Fibroblast of skin of scalp (primary cell): ENCODE measurements at places on chromosomes 16 and 17.

- peak; percentile 92 for DNase-seq
Measured at GRCh38 chr16:637081-638018, 1.2 kb upstream of the METTL26 start.

GRCh38 chr17:78125138-78125913 is 3.2 kb downstream of the TMC6 start:
- DNase-seq, result no peak

DNA sequence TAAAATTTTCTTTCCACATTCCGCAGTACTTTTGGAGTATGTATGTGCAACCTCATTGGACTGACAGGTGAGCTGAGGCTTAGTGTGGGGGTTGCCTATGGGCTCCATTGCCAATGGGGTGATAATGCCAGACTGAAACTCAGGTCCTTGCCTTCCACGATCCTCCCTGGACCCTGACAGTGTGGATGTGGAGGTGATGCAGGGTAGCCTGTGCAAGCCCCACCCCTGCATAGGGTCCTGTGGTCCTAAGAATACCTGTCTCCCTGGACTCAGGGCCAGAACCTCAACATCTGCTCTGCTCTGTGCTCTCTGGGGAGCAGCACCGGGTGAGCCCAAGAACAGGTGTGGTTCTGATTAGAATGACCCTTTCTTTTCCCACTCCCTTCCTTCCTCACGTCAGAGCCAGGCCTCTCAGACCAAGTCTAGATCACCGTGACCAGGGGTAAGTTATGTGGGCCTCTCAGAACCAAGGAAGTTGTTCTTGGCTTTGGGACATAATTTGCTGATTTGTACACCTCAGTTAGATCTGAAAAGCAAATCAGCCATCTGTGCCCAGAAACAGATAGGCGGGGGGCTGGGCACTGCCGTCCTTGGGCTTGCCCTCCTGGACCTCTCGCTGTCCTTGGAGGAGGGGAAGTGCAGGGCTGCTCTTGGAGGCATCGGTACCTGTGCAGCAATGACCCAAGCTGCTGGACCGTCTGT is 8.4 kb upstream of the TNS4 start:
- no peak for DNase-seq

DNA sequence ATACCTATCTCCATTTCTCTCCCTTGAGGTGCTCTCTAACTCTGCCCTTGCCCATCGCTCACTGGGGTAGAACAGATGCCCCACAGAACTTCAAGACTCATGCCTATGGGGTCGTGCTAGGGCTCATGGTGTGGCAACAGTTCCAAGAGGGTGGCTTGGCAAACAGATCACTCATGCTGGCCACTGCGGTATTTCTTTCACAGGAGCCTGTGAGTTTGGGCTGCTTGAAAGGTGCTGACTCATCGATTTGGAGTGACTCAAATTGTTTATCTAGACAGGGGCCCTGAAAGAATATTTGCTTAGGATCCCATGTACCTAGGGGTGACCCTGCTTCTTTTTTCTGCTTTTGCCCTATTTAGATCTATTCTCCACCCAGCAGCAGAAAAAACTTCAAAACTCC is 69.9 kb downstream of the IRX5 start:
- DNase-seq, result peak; percentile 48

DNA sequence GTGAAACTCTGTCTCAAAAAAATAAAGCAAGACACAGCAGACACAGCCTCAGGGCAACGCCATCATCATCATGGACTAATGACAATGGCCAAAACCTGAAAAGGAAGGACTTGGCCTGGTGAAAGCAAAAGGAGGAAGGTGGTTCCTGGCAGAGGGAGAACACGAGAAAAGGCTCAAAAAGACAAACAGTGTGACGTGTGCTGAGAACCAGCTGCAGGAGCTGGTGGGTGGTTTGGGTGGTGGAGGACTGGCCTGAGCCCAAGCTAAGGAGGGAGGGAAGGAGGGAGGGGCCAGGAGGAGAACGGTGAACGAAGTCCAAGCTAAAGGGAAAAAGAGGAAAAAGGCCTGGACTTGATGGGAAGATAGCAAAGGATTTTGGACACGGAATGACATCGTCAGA is 85.1 kb downstream of the SLC39A11 start:
- peak; percentile 15 for DNase-seq

DNA sequence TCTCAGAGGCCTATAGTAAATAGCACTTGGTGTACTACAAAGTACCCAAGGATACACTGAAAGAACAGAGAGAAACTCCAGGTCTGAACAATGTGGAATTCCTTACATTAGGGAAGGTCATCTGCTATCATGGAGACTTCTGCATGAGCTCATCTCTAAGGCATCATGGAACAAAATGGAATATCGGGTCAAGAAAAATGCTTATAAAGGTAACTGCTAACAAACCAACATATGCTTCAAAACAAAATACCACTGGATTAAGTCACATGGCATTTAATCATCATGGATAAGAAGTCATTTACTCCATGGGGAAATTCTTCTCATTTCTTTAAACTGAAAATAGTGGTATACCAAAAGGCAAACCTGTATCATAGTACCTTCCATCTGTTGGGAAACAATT is 34.2 kb downstream of the TXNDC11 start:
- DNase-seq, result peak; percentile 13

DNA sequence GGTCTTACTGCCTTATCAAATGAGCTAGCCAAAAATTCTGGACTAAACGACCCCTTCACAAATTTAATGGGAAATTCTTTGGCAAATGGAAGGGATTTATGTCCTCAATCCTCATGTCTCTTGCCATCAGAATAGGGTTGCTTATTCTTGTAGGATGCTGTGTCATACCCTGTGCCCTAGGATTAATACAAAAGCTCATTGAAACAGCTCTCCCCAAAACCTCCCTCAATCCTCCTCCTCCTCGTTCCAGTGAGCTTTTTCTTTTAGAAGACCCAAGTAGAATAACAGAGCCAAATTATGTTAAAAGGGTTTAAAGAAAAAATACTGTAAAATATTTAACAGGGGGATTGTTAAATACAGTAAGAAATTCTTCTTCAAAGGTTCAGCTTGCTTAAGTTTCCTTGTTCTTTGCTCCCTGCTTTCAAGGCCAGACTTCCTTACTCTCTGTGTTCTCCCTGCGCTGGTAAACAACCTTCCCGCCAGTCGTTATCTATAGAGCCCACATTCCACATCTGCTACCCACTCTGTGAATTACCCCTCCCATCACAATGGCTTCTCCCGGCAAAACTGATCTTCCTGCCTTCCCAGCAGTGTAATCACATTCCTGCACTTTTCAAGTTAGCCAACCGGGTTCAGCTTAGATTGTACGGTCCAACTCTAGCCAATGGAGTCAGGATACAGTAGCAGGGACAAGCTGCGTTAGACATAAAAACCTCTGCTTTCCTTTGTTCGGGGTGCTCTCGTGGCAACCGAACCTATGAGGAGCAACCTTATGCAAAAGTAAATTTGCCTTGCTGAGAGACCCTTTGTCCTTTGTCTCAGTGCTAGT is 9.7 kb downstream of the HPR start:
- no peak for DNase-seq

DNA sequence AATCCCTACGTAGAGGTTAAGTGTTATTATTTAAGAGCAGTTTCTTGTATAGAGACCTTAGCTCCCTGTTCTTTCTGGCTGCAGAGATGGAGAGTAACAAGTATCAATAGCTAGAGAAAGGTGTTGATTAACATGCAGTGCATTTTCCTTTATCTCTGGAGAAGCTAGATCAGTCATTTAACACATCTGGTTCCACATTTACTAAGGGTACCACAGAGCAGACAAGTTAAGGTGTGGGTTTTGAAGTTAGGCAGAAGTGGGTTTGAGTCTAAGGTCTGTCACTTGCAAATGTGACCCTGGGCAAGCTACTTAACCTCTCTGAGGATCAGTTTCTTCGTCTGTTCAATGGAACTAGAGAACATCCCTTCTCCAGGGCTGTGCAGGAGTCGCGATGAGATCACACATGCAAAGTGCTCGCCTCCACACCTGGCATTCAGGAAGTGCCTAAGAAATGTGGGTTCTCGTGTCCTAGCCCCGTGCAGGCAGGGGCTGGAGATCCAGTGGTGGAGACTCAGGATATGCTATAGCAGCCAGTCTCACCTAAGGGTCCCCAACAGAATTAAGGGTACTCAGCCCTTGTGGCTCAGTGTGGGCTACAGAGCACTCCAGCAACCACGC is 224.4 kb downstream of the XYLT1 start:
- DNase-seq, result no peak

- DNase-seq, result no peak
Measured at GRCh38 chr17:11852231-11852630, 145.0 kb downstream of the ZNF18 start.

- peak; percentile 29 for DNase-seq
Measured at GRCh38 chr17:28944862-28945741, 6.2 kb downstream of the PHF12 start.

- no peak for DNase-seq
Measured at GRCh38 chr17:40775945-40776344, 3.9 kb upstream of the KRT26 start.

DNA sequence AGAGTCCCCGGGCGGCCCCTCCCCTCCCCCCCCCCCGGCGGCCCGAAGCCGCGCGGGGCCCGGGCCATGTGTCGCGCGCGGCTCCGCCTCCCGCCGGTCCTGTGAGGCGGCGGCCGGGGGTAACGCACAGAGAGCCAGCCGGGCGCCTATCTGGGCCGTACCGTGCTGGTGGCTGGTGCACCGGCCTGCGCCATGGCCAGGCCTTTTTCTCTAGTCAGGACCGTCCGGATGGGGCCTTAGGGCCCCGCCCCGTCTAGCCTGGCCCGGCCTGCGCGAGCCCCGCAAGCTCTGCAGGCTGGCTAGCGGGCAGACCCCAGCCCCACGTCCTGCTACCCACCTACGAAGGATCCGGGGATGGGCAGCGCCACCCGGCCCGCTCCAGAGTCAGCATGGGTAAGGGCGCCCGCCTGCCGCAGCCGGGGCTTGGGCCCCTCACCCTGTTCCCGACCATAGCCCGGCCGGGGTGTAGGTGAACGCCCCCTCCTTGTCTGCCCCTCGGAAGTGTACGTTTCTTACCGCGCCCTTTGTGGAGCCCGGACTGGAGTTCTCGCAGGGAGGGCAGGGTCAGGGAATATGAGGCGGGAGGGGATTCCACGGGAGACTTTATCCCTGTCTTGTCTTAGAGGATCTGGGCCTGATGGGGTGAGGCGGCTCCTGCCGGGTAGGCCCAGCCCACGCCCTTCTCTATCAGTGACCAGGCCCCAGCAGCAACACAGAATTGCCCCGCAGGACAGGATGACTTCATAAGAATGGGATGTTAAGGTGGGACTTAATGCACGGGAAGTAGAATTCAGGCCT is at the start of gene CENPT:
CENPT (minus strand) TSS at position 630 of the 798 bp plus-strand sequence. CDS start 13,834 bp downstream, outside the sequence.
- peak; percentile 57 for DNase-seq

- DNase-seq, result peak; percentile 96
Measured at GRCh38 chr17:2954898-2955445, 108.4 kb downstream of the OR1D5 start.

DNA sequence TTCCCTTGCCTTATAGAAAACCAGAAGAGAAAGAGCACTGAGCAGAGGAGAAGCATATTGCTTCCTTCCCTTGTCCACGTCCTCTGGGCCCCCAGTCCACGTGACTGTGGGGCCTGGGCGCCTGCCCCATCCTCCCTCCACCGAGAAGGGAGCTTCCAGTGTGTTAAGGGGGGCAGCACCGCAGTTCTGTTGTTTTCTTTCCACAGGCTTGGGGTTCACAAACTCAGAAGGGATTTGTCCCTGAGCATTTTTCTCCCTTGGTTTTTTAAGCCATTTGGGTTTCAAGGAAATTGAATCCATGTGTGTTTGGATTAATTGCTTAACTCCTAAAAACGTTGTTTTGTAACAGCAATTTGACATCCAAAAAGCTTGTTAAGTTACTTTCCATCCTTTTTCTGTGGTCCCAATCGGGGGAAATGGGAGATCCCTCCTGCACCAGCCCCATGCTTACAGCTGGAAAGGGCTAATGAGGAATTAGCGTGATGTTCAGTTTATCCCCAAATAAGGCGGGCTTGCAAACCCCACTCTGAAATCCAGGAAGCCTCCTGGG is 347.5 kb upstream of the TNRC6C start:
- peak; percentile 21 for DNase-seq

DNA sequence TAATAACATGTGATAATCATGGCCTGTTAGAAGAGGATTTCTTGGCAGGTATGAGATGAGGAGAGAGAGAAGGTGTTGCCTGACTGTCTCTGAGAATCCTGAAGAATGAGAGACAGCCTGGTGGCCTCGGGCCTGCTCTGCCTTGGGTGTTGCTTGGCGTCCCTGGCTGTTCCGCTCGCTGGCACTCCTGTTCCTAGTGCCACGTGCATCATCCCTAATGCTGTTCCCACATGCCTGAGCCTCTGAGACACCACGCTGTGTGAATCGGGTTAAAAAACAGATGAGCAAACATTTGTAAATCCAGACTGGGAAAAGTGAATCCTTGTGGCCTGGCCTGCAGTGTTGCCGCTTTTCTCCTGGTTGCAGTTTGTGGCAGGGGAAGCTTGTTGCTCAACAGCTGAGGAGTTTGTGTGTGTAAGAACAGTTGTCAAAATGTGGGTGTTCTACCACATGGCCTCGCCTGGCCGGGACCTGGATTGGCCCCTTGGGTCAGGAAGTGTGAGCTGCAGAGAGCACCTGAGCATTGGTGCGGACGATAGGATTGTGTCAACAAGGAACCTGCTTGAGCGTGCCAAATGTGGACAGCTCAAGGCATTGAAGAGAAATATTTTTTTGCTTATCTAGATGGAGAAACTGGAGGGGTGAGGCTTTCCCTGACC is 22.0 kb downstream of the UBN1 start:
- no peak for DNase-seq

DNA sequence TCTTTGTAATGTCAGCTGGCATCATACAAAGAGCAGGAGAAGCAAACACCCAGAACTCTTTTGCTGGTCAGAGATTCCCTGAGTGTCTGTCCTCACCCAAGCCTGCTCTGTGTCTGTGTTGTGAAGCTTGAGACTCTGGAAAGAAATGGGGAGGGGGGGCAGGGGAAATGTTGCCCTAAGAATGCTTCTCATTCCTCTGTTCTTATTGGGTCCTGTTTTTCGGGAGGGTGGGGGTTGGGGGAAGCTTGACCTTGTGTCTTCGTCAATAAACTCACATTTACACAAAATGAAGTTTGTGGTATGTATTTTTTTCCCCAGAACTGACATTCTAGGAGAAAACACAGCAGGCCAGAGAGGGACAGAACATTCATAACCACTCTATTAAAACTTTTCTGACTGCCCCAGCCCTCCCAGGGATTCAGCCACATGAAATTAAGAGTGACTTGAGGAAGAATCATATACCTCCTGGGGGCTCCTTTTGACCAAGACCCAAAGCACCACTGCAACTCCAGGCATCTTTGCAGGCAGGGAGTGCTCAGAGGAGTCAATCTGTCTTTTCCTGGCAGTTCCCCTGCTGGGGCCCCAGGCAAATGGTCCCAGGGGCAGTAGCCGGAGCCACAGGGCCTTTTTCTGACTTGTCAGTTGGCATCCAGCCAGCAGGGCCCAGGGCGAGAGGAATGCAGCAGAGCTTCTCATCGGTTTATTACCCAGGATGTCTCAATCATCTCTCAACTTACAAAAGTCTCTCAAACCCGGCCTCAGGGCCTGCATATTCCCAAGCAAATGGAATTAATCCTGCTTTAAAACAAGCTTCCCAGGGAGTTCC is 5.1 kb upstream of the RASL10B start:
- peak; percentile 98 for DNase-seq

- DNase-seq, result peak; percentile 34
Measured at GRCh38 chr17:50501054-50501453, 7.2 kb upstream of the MYCBPAP start.
